ENCODE measurements at places on chromosomes 16 and 17. TPM values are rescaled to one million over a fixed set of nuclear protein-coding genes. Genes with fewer than 3 reads are reported as not detected.

The PIPOX gene
- total RNA-seq, result 30.1 TPM

The BTBD17 gene
- 0.33 TPM for total RNA-seq

The SMIM5 gene
- 0.20 TPM for total RNA-seq

The CCDC200 gene
- not detected for total RNA-seq

The TNFSF13 gene
- total RNA-seq, result 1.4 TPM

The CMTM2 gene
- not detected for total RNA-seq

The ITGA2B gene
- total RNA-seq, result 8.3 TPM

The TPSD1 gene
- total RNA-seq, result not detected

The MT1A gene
- not detected for total RNA-seq
